ENCODE measurements at places on chromosomes 5 and 9.

DNA sequence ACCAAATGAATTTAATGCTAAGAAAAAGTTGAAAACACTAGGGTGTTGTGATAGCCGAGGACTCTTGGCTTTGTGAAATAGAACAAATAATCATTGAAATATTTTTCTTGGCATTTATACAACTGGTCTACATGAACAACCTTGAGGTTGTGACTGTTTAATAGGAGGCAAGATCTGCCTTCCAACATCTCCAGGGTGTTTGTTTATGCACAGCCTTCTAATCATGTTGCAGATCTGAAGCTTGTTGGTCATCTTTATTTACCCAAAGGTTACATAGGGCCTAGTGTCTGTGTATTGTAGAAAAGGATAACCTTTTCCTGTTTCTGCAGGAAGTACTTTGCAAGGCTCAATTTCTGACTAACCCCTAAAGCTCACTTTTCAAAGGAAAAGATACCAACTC lies 65.2 kb upstream of the RANBP3L start:
- no peak for DNase-seq

DNA sequence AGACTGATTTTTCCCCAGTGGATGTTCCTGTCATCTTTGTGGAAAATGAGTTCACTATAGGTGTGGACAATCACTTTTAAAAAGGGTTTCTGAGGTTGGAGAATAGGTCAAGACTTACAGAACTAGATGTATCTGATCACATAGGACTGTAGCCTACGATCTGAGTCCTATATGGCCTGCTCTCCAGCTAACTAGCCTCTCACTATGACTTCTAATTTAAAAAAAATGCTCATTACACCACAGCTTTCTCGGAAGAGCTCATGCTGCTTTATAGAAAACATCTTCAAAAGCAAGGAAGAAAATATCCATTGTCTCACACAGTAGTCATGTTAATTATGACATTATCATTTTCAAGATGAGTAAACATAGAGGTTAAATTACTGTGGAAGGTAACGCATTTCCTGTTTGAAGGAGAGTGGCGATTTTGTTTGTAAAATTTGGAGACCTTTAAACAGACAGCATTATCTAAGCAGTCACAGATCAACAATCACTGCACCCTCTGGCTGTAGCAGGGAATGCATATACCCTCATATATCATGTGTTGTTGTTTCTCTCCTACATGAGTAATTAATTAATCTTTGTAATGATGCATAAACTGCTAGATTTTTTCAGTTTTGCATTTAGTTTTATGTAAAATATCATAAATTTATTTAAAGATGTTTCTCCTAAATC lies 573.7 kb downstream of the GABRG2 start:
- DNase-seq, result no peak

DNA sequence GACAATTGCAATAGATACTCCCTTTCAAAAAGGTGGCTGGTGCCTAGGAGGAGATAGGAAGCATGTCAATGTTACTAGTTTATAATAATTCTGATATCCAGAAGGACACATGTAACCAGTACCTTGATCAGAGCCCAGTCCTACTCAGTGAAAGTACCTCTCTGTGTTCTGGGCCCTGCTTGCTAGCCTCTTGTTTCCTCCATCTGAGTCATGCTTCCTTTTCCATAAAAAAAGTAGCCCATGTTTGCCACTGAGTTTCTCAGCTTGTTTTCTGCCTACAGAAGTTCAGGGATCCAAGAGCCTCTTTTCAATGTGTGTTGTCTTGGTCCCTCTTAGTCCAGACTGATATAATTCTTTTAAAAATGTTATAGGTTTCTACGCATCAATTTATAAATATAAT lies 149.0 kb downstream of the SSBP2 start:
- DNase-seq, result no peak

GRCh38 chr5:76990899-76991459 lies 38.1 kb downstream of the CRHBP start:
- no peak for DNase-seq

DNA sequence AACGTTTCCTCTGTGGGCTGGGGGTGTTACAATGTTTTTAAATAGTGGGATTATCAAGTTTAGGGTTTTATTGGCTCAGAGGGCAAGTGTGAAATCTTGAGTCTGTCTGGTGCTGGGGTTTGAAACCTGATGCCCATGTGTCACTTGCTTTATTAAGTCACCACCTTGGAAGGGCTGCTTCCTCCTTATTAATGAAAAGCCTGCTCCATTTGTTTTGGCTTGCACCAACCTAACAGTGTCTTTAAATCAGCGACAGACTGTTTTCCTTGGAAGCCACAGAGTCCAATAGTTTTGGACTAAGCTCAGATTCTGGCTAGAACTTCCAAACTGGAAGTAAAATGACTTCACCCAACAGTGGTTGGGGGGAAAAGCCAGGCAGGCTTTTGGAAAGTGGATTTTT lies 10.7 kb upstream of the PALM2AKAP2 start:
- no peak for DNase-seq

DNA sequence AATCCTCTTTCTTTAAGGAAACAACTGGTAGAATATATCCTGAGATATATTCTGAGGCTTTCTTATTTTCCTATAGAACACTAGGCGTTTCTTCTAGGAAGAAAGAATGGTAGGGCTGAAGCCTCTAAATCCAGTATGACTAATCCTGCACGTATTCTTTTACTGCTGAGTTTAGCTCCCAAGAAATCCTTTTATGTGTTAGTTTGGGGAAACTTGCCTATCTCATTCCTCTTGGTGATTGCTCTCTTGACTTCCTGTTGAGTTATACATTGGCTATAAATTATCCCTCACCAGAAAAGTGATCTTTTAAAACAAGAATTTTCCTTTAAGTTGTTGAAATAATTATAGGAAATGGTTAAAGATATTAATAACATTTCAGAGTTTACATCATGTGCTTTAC lies 422.9 kb downstream of the TMEM161B start:
- no peak for DNase-seq

DNA sequence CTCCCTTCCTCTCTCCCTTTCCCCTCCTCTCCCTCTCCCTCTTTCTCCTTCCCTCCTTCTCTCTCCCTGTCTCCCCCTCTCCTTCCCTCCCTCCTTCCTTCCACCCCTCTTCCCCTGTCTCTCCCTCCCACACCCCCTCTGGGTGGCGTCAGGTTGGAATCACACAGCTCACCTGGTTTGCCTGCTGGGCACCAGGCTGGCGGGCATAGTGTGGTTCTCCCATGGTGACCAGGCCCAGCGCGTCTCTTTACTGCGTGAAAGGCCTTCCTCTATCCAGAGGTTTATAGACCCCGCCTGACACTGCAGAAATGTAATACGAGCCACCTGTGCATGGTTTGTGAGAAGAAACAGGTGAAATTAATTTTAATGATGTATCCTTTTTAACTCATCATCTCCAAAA lies 76.2 kb downstream of the MRPL36 start:
- no peak for DNase-seq

DNA sequence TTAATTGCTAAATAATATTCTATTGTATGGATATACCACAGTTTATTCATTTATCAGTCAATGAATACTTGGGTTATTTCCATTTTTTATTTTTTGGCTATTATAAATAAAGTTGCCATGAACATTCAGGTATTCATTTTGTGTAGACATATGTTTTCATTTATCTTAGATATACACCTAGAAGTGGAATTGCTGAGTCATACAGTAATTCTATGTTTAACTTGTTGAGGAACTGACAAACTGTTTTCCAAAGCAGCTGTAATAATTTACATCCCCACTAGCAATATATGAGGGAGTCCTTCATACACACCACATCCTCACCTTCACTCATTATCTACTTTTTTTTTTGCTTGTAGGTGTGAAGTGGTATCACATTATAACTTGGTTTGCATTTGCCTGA lies 123.6 kb downstream of the FBN2 start:
- DNase-seq, result no peak
